Stimulated activated CD8-positive, alpha-beta memory T cell treated with anti-CD3 and anti-CD28 coated beads, Interleukin-4, amount 100 ng/mL, for 48 hours (primary cell): ENCODE measurements at places on chromosomes 13 and 19.

DNA sequence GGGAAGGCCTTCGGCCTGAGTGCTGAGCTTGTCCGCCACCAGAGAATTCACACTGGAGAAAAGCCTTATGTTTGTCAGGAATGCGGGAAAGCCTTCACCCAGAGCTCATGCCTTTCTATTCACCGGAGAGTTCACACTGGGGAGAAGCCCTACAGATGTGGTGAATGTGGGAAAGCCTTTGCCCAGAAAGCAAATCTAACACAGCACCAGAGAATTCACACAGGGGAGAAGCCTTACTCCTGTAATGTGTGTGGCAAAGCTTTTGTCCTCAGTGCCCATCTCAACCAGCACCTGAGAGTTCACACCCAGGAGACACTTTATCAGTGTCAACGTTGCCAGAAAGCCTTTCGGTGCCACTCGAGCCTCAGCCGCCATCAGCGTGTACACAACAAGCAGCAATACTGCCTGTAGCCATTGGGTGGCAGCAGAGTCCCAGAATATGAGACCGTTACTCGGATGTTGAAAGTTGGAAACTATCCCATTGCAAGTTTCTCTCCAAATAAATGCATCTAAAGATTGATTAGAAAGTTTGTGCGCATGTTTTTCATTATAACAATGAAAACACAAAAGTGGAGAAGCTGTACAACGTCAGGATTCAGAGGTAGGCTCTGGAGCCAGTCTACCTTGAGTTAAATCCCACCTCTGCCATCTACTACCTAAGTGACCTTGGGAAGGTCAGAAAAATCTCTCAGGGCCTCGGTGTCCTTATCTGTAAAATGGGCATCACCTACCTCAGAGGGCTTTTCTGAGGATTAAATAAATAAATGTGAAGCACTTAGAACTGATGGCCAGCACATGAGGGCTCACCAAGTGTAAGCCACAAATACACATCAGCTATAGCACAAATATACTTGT is 21.1 kb downstream of the ZNF473 start:
- peak; percentile 79 for DNase-seq

DNA sequence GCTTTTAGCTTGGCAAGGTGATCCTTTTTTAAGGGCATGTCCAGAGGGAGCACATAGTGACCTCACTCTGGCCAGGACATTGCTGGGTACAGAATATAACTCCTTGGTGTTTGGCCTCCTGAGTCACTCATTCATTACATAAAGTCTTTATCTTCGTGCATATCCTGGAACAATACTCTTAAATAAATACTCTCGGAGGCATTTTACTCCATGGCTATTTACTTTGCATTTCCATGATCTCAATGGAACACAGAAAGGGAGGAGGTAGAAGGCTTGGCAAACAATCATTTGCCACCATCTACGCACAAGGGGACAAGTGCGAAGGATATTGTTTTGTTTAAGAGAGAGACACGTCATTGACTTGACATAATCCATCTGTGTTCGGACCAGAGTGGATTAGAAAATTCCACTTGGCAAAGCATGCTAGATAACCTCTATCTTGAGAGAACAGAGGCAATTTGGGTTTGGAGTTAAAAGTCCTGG is 210.0 kb downstream of the IRS2 start:
- no peak for DNase-seq

- no peak for DNase-seq
These were observed 2.1 kb downstream of the DAPK3 start for GRCh38 chr19:3968556-3969434.

- no peak for DNase-seq
These were observed 101.6 kb downstream of the RAP2A start for GRCh38 chr13:97535614-97536013.

DNA sequence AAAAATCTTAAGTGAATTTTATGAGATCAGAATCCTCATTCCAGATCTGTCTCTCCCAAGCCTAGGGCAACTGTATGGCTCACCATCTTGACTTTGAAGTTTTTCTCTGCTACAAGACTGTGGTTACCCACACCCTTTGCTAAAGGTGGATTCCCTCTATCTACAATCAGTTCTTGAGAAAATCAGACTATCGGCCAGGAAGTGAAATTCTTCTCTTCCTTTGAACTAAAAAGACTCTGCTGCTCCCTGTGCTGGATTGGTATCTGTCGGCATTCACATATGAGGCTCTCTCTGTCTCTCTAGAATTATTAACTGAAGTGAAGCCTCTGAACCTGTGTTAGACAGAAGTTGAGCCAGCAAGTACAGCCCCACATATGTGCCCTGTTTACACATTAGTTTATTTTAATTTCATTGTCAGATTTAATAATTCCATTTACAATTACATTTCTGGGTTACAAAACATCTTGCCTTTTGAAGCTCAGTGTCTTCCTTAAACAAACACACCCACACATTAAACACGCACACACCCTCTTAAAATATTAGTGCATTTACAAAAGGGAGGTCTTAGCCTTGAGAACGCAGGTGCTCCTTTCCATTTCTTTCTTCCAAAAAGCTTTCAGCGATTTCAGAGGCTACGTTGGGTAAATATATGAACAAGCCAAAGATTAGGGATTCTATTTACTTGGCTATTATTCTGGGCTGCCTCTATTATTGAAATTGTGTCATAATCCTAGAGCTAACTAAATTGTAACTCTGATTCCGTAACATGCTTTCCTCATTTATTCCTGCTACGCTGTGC is 145.7 kb downstream of the MIPEP start:
- no peak for DNase-seq

- no peak for DNase-seq
These were observed 6.1 kb downstream of the ZNF548 start for GRCh38 chr19:57395710-57396109.

- peak; percentile 36 for DNase-seq
These were observed 117.4 kb downstream of the ESD start for GRCh38 chr13:46679369-46680120.

- no peak for DNase-seq
These were observed 39.2 kb downstream of the TSSK6 start for GRCh38 chr19:19475849-19476828.

DNA sequence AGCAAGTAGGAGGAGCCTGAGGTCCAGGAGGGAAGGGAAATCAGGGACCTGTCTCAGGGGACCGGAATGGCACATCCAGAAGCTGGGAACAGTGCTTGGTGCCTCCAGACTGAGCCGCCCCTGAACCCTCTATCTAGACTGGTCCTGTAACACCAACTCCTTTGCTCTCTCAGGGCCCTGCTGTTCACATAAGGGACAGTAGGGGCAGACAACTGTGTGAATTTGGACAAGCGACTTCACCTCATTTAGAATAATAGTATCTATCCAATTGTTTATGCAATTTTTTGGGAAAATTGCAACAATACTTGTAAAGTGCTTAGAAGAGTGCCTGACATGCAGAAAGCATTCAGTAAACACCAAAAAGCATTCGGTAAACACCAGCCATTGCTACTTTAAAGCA is 14.0 kb downstream of the SYMPK start:
- DNase-seq, result no peak
